NCI-H1436 treated with DMSO at 0.1 percent for 48 hours (cell line): ENCODE measurements at places on chromosomes 7 and 10.

- no peak for DNase-seq
Observed at GRCh38 chr7:39951226-39952194, 1.5 kb downstream of the CDK13 start.

GRCh38 chr10:21526188-21526859, 842 bp upstream of the SKIDA1 start:
- DNase-seq, result no peak

- no peak for DNase-seq
Observed at GRCh38 chr10:1475771-1476454, 261.4 kb downstream of the ADARB2 start.

DNA sequence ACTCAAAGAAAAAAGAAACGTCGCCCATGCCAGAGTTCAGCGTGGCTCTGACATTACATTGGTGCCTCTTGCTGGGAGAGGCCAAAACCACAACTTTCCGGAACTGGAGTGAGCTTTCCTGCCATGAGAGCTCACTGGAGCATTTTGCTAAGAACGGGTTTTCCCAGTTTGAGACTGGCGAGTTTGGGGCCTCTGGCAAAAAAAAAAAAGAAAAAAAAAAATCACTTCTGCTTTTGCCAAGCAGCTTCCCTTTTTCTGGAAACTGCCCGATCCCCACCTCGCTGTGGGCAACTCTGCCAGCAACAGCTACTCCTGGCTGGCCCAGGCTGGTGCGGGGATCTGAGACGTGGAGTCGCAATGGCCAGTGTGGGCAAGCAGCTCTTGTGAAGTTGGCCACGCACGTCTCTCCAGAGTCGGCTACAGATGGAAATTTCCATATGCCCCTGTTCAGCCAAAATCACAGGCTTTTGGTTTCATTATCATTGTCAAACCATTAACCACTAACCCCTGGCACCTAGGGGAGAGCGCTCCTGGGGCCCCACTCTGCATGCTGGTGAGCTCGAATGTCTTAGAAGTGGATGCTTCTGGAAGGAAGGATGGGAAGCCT, 25.7 kb downstream of the PRKAG2 start:
- DNase-seq, result no peak
